ENCODE measurements at places on chromosomes 1 and 21. TPM values are rescaled to one million over a fixed set of nuclear protein-coding genes. Genes with fewer than 3 reads are reported as not detected.

The SLAMF6 gene
- 2.4 TPM for total RNA-seq

The NTPCR gene
- total RNA-seq = 46.4 TPM

The NTMT2 gene
- total RNA-seq = not detected

The MX2 gene
- total RNA-seq = 2.5 TPM

The ESPN gene
- total RNA-seq = 65.7 TPM

The PWP2 gene
- 10.4 TPM for total RNA-seq

The MATN1 gene
- total RNA-seq = not detected

The C1orf185 gene
- not detected for total RNA-seq

The PSRC1 gene
- total RNA-seq = 3.4 TPM

The DONSON gene
- total RNA-seq = 10.5 TPM

The ZBTB8A gene
- 4.9 TPM for total RNA-seq

The C4BPA gene
- 1.5 TPM for total RNA-seq

The DHRS3 gene
- total RNA-seq = 85.9 TPM

The RAB42 gene
- total RNA-seq = 3.5 TPM

The BEND5 gene
- total RNA-seq = 2.1 TPM

The S100B gene
- total RNA-seq = 2.2 TPM

The BPNT1 gene
- 39.6 TPM for total RNA-seq

The SPTA1 gene
- total RNA-seq = 0.41 TPM

The FAM151A gene
- 19.2 TPM for total RNA-seq

The DCDC2B gene
- not detected for total RNA-seq

The OR2L5 gene
- not detected for total RNA-seq

The VWA5B1 gene
- total RNA-seq = 0.16 TPM

The JAK1 gene
- 103 TPM for total RNA-seq

The MMEL1 gene
- 4.2 TPM for total RNA-seq

The CNIH3 gene
- 1.1 TPM for total RNA-seq

The RNF186 gene
- total RNA-seq = 41.0 TPM

The WASF2 gene
- 159 TPM for total RNA-seq

The GJA9 gene
- total RNA-seq = 1.2 TPM

The FMO1 gene
- total RNA-seq = not detected

The AMPD1 gene
- total RNA-seq = 0.44 TPM

The KCNJ9 gene
- total RNA-seq = not detected

The ZMYND12 gene
- total RNA-seq = 1.2 TPM

The ARHGEF10L gene
- total RNA-seq = 144 TPM
